ENCODE measurements at places on chromosomes 3 and 15.

- peak; percentile 17 for DNase-seq
Measured at GRCh38 chr3:174810254-174810653, 48.9 kb upstream of the NAALADL2 start.

DNA sequence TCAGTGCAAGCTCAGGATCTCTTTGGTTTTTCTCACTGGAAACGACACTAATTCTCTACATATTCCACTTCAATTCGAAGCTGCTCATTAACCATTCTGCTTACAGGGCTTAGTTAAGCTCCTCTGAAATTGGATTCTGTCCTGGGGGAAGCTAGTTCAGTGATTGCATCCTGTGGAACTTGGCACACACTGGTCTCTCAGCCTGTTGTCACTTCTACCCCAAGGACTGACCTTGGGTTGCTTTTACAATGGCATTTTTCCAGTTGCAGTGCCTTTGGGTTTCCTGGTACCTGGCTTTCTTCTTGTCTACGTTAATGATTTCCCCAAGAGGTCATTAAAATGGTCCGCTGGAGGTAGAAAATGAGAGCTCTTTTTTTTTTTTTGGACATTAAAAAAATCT lies 33.3 kb upstream of the GABRB3 start:
- DNase-seq: no peak

DNA sequence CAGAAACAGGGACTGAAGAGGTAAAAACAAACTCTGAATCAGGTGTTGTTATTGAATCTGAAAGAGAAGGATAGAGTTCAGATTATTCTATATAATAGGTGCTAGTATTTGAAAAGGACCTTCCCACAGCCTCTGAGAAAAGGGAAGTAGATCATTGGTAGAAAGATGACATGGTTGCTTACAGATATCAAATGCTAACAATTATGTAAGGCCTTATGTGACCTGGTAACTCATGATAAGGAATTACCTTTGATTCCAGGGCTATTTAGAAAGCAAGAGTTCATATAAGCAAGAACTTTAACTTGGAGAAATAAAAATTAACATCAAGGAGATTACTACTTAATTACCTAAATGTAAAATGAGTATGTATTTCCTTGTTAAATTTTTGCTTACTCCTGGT lies 7.6 kb downstream of the SLC27A2 start:
- no peak for DNase-seq

- DNase-seq: no peak
Measured at GRCh38 chr3:295166-295565, 98.6 kb downstream of the CHL1 start.

GRCh38 chr3:197847866-197848401 lies 56.9 kb downstream of the LRCH3 start:
- peak; percentile 8 for DNase-seq

GRCh38 chr3:177499779-177500423 lies 302.6 kb upstream of the TBL1XR1 start:
- peak; percentile 44 for DNase-seq

DNA sequence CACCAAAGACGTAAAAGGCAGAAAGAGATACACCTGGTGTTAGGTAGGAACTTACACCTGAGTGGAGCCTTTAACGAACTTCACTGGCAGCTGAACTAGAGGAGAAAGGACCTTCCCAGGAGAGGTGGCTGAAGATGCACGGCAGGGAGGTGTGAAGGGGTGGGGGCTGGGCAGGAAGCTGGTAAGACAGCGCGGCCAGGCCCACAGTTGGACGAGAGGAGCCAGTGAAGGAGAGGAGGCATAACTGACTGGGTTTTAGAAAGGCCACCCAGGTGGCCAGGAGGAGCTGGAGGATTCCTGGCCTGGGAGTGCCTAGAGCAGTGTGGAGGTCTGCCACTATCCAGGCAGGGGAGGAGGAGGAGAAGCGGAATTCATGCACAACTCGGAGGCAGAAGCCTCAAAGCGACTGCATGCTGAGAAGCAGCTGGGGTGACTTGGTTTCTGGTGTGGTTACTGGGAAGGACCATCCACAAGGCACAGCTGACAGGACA lies 51.9 kb downstream of the SLC41A3 start:
- no peak for DNase-seq

DNA sequence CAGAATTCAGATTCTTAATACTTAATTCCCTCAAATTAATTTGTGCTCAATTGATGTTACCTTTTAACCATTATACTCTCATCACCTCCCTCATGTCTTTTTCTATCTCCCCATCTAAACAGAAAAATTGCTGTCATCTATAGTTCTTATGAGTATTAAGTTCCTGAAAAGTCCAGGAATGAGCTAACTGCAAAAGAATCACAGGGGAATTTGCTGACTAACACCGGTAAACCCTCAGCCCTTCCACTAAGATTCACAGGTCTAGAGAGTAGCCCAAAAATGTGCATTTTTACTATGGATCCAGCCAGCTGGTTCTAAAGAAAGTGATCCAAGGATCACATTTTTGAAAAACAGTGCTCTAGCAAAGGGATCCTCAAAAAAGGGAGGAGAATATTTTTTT lies 67.0 kb downstream of the SETD2 start:
- no peak for DNase-seq

DNA sequence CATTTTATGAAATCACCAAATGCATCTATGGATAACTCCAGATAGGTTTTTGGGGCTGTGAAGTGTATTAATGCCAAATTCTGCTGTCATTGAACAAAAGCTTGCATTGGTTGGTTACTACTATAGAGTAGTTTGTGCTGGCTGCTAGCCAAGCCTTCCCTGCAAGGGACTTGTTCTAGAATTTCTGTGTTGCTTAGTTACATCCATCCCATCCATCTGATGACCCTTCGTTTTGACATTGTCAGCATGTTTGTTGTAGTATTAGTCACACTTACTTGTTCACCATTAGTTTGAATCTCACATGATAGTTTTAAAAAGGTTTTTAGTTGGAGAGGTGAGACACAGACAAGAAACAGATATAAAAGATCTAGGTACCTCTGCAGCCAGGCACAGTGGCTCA lies 7.0 kb upstream of the NIPA2 start:
- no peak for DNase-seq

DNA sequence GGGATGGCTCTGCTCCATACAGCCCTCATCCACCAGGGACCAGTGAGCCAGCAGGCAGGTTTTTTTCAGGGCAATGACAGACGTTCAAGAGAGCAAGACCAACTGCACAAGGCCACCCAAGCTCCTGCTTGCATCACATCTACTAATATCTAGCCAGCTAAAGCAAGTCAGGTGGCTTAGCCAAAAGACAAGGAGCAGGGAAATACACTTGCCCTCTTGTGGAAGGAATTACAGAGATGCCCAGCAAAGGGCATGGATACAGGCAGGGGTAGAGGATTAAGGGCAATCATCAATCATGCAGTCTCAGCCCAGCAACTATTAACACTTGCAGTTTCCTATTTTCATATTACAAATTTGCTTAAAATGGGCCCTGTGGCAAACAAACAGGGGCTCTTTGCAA lies 81.5 kb upstream of the NTRK3 start:
- DNase-seq: no peak

DNA sequence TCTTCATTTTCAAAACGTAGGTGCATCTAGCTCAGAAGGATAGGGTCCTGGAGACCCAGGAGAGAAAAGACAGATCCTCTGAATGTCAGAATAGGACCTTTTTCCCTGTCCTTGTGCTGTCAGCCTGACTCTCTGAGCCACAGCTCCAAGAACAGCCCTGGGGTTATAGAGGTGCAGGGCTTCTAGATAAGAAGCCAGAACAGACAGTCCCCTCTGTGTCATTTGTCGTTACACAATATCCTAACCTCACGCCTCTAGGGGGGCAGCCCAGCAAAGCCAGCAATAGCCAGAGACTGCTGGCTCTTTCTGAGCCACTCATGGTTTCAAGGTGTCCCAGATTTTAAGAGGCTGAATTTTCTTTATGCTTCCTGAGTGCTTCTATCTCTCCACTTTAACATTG lies 153.2 kb upstream of the THBS1 start:
- no peak for DNase-seq

GRCh38 chr3:39911465-39912309 lies 102.3 kb downstream of the MYRIP start:
- DNase-seq: no peak

DNA sequence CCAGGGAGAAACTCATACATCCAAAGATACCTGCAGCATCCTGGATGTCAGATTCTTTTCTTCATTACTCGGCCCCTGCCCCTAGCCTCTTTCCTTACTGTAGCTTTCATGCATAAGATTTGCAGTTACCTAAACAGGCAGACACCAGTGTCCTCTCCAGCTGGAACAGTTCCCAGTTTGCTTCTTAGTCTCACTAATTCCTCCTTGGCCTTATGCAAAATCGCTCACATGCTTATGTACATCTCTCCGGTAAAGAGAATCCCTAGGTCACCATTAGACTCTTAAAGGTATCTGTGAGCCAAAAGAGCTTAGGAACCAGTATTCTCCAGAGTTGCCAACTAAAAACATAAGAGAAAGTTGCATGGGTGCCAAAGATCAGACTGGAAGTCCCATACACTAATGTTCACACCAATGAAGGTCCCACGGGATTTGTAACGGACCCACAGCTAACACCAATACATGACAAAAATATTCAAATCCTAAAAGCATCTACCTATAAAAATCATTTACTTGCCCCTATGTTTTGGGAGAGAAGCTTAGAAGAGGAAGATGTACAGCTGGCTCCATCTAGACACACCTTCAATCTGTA lies 66.6 kb downstream of the CBLB start:
- no peak for DNase-seq

DNA sequence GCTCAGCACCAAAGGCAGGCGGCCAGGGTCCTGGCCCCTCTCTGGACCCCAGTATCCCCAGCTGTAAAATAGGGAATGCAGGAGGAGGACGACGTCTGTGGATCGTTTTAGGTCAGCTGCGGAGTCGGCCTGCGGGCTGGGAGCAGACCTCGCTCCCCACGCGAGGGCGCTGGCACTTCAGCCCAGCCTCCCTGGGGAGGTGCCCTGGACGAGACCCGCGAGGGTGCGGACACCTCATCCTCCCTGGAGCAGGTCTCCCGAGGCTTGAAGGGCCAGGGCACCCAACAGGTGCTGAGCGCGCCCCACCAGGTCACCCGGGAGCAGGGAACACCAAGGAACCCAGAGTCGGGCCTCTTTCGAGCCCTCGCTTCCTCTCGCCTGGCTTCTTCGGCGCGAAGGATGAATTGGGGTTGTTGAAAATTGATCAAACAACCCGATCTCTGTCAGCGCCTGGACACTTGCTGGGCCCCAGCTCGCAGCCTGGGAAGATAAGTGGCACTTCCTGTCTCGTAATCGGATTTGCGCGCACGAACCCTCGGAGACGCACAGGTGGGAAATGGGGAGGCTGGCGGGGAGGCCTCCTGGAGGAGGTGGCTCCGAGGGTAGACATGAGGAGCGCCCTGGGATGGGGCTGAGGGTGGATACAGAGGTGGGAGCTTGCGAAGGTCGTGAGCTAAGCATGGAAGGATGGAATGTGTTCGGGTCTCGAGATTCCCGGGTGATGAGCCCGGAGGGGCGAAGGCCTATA lies 588 bp upstream of the VIPR1 start:
- no peak for DNase-seq

DNA sequence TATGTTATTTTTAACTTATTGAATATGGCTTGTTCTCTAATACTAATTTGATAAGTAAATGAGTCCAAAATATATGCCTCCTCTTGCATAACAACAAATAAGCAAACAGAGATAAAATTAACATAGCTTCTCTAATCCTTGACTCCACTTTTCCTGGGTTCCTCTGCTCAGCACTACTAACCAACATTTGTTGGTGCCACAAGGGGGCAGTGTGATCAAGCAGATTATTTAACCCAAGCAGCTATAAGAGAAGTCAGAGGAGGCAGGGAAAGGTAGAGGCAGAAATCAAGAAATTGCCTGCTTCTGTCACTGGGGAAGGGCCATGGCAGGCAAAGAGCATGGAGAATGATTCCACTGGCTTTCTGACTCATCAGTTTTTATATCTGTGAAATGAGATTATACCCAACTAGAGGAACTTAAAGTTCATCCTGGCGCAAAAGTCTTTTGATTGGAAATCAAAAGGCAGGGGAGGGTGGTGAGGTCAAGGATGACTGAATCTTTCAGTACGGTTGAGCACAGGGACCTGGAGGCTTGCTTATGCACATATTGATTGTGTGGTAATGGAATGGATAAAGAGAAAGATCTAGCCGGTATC lies 152.2 kb downstream of the IGSF11 start:
- peak; percentile 63 for DNase-seq

- no peak for DNase-seq
Measured at GRCh38 chr15:78842519-78842918, 30.2 kb upstream of the MORF4L1 start.

DNA sequence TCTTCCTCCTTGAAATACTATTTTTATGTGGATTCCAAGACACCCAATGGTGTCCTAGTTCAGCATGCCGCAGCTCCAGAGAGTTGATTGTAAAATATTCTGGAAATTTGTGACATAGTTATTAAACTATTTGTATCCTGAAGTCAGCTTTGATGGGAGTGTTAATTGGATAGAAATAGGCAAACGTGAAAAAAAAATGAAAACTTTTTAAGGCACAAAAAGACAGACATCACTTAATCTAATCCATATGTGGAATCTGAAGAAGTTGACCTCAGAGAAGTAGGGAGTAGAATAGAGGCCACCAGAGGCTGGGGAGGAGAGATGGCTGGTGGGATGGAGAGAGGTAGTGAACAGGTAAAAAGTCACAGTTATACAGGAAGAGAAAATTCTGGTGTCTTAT lies 704.2 kb downstream of the ROBO1 start:
- DNase-seq: no peak
